ENCODE measurements at places on chromosomes 11 and 22.

- no peak for DNase-seq
Observed at GRCh38 chr11:75968021-75968625, 153.1 kb downstream of the UVRAG start.

DNA sequence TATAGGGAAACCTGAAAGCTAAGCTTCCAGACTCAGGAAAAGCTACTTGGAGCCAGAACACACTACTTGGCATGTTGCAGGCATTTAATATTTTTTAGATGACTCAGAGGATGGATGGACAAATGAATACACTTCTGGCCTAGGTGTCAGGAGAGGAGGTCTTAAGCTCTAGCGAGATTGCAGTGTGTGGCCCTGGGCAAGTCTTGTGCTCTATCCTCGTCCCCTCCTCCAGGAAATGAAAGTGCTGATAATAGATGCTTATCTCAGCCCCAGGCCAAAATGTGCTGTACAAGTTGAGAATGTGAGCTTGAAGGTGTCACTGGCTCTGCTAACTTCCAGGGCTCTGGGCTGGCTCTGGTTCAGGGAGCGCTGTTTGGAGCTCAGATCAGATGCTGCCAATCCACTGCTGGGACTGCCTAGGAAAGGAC is 136.3 kb downstream of the PKNOX2 start:
- no peak for DNase-seq

DNA sequence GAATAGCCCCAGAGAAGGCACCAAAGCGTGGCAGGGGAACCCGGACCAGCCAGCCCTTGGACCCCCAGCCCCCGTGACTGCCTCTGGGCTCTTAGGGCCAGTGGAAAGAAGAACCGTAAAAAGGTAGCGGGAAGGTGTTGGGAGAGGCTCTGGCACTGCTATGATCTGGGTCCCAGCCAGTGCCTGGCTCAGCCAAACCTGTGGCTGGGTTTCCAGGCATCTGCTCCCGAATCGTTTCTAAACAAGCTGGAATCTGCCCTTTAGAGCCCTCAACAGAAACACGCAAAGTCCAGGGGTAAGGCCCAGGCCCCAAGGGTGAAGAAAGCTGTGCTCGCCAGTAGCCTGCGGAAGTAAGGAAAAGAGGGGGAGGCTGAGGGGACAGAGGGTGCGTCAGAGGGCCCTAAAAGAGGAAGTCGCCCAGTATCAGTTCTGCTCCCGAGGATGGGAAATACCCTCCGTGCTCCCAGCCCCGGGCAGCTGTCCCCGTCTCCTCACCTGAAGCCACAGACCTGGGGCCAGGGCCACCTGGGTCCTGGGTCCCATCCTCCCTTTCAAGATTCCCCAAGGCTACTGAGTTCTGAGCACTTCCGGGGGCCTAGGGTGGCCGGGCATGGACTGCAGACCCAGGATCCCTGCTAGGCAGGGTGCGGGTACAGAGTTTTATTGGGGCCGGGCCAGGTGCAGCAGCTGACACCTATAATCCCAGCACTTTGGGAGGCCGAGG is 24.7 kb downstream of the IL10RA start:
- no peak for DNase-seq

DNA sequence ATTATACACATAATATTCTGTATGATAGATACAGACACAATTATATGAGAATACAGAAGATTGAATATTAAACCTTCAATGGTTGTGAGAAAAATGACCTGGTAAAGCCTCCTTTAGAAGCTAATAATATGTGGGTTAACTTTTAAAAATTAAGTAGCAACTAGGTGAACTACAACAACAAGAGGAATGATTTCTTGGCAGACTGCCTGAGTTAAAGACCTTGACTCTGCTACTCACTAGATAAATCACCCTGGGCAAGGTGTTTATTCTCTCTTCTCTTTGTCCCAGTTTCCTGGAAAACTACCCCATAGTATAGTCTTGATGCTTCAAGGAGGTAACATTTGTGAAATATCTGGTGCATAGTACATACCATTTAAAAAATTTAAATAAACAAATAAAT is 519.6 kb upstream of the TENM4 start:
- DNase-seq, result no peak
